CD4-positive, alpha-beta T cell treated with Interleukin-12 subunit alpha and Interleukin-12 subunit beta, for 1 hour (primary cell): ENCODE measurements at places on chromosomes 5 and 9.
A peak's percentile ranks its signal among the peaks of the same experiment; 100 is the strongest.

DNA sequence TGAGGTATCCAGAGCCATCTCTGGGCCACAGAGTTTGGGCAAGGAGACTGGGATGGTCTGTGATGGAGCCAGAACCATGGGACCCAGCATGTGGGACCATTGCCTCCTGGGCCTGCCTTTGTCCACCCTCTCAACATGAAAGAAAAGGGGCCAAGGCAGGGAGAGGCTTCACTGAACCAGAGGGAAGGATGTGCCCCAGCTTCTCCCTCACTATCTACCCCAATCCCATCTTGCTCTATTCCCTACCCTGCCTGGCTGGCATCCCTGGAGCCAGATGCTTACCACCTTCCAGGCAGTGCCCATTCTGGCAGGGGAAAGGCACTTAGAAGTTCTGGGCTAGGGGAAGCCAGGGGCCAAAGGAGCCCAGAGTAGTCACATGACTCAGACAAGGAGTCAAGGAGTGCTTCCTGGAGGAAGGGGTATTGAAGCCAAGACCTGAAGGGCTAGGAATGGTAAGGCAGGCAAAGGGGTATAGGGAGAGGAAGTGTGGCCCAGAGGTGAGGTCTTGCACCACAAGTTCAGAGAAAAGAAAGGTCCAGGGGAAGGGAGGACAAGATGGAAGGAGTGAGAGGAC is 9.8 kb downstream of the PDLIM4 start:
- DNase-seq: no peak

- DNase-seq: no peak
Measured at GRCh38 chr5:134029156-134029555, 24.4 kb upstream of the VDAC1 start.

DNA sequence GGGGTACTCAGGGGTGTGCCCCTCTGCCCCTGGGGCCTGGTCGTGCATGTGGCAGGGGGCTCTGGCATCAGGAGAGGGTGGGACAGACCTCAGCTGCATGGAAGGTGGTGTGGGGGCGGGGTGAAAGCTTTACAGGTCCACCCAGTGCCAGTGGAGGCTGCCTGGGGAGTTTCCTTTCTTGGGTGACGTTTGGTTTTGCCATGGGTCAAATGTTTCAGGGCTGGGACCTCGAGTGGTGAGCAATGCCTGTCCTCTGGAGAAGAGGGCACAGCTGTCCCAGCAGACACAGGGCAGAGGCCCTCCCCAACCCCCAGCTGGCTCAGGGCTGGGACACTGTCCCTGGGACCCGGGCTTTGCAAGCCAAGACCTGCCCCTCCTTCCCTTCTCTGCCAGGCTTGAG is 3.6 kb downstream of the RXRA start:
- DNase-seq: no peak

DNA sequence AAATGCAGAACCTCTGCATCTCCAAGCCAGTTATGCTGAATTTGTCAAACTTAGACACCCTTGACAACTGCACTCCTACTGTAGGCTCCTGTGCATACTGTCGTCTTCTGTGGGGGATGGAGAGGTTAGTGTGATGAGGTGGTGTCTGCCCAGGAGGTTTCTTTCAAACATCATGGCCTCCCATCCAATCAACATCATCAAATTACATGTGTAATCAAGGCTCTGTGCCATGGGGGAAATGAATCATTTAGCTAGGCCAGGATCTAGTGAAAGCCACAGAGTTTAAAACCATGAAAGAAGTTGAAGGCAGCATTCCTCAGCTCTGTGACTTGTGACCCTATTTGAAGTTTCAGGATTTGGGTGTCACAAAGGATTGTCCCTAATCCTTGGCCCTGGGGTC is 240.6 kb downstream of the MARCHF11 start:
- DNase-seq: no peak

DNA sequence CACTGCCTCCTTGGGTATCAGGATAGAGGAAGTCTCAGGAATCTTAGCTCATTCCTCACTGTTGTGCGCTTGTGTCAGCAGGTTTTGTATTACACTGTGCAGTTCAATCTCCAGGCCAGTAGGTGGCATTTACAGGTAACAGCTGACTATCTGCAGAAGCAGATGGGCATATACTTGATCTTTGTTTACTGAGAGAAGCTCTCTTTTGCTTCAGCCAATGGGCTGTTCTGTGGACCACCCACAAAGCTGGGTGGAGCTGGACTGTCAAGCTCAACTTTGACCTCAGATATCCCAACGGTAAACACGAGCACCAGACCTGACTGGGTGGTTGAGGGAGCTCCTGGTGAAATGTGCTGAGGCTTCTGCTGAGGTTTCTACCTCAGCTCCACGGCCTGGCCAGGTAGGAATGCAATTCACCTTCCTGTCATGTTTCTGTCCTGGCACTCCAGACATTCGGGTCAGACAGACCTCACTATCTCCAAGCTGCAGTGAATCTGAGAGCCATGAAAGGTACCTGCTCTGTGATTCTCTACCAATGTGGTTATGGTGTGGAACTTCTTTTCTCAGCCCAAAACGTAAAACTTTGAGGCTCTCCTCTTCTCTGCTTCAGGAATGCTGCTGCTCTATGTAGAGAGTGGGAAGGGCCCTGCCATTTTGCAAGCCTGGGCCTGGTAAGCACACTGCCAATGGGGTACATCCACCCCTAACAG is 167.9 kb upstream of the ACTBL2 start:
- peak; percentile 22 for DNase-seq

DNA sequence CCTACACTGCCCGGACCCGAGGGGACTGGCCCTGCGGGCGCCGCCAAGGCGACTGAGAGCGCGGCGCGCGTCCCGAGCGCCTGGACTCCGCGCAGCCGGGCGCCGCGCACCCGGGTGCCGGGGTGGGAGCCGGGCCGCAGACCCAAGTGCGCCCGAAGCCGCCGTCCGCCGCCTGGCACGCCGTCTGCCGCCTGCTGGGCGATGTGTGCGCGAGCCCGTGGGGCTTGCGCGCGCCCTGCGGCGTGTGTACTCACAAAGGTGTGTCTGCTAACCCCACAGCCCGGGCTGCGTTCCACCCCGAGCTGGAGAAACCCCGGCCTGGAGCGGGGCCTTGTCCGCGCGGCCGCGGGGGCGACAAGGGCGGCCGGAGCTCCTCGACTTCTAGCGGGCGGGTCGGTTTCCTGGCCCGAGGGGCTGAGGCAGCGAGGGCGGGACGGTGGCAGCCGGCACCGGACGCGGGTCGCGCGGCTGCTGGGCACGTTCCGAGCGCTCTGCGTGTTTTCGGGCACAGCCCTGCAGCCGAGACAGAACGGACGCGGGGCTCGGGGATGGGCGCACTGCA is 1.1 kb upstream of the ZSWIM6 start:
- peak; percentile 80 for DNase-seq

DNA sequence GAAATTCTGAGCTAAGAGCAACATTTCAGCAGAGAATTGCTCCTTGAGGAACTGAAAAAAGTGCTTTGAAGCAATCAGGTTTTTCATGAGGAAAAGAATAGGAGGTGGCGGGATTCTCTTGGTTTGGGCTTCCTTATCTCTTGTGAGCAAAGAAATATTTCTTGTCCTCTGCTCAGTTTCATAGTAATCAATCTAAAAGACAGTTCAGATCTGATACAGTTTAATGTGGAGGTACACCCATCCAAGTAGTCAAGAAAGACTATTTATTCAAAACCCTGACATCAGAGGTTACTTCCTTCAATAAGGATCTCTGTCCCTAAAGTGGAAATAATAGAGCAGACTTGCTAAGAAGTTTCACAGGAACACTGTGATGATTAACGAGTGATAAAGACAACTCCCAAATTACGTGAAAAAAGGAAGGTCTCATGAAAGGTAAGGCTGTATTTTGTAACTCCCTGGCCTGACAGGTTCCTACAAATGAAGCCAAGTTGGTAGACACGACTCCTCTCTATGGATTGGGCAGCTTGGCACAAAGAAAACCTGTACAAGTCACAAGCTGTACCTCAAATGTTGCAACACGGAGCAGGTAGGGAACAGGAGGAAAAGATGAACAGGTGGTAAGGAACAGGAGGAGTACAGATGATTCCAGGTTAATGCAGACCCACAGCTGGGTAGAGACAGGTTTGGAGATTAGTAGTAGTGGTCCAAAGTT is 94.1 kb downstream of the SUSD1 start:
- no peak for DNase-seq

DNA sequence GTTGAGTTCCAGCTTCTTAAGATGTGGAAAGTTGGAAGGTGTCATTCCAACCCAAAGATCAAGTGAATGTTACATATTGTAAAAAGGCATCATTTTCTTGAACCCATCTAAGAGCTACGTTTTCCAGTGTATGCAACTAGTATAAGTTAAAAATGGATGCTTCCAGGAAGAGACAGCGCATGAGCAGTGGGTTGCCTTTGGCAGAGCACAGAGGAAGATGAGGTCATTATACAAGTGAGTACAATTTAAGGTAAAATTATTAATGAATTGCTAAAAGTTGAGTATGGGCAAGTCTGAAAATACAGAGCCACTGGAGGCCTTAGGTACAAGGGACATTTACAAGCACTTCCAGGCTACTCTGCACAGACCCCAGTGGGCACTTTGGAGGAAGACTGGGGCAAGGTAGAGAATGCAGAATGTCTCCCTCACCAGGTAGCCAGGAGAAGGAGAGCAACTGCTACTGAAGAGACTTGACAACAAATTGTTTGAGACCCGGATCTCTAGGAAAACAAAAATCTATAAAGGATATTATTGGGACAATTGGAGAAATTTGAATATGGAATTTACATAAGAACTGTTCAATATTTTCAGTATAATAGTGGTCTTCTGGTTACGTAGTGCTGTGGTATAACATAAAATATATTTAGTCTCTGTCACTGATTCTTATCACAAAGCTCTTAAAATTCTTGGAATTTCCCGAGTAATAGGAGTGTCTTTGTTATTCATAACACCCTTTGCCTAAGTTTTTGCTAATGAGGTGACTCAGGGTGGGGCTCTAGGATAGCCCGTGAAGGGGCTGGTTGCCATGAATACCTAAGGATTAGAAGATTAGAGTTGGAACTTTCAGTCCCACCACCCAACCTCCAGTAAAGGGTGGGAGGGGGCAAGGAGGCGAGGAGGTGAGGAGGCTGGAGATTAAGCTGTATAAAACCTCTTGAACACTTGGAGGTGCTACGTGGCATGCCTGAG is 129.9 kb upstream of the FER start:
- no peak for DNase-seq

GRCh38 chr5:178589180-178590140 is 733 bp downstream of the COL23A1 start:
- no peak for DNase-seq

DNA sequence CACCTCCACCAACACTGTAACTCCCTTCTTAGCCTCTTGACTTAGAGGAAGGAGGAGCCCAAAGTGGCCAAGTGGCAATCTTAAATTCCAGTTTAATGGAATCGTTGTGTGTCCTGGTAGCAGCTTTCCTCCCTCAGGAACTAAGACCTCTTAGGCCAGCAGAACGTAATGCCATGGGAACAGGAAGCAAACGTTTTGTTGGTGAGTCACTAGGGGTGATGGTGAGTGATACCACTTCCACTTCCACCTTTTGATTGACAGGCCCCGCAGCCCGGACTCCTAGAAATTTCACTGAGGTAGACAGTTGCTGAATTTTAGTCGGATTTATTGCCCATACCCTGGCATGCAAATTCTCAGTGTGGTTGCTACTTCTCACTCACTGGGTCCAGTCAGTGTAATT is 94.2 kb upstream of the FBN2 start:
- no peak for DNase-seq

DNA sequence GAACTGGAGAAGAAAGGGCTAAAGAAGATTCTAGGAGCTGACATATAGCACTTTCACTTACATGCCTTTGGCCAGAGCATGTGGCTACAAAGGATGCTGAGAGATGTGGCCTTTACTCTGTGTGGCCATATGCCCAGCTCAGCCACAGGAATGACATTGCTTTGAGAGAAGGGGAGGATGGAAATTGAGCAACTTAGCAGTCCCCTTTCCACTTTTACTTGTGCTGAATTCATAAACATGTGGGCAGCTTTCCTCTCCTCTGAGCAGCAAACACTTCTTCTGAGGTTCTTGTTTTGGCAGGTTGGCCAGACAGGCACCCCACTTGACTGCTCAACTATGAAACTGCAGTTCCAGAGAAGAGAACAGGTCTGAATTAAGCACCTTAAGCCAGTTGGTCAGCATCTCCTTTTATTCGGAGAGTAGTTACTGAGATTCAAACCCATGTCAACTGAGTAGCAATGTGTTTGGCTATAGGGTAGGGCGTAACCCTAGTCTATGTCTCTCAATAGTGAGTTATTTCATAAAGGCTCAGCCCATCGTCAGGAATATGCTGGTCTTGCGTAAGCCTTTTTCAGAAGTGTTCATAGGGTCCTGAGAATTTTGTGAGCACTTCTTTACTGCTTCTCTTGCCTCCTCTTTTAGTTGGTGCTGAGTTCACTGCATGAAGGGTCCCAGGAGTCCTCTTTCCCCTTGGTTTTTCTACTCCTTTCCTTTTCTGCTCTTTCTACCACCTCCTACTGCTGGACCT is 134.5 kb downstream of the PALM2AKAP2 start:
- DNase-seq: no peak

DNA sequence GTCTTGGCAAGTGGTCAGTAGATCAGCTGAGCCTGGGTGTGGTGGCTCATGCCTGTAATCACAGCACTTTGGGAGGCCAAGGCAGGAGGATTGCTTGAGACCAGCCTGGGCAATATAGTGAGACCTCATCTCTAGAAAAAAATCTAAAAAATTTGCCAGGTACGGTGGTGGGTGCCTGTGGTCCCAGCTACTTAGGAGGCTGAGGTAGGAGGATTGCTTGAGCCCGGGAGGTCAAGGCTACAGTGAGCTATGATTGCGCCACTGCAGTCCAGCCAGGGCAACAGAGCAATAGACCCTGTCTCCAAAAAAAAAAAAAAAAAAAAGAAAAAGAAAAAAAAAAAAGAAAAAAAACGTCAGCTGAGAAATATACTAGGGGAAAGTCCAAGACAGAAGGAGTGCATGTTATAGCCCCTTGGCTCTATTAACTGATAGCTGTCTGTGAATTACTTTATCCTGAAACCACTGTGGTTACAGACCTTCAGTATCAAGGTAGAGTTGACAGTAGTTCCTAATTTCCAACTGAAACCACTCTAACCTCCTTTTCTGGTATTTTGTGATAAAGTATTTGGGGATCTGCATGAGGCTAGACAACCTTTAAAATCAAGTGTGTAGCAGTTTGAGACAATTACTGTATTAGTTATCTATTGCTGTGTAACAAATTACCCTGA is 2.3 kb upstream of the INIP start:
- DNase-seq: no peak

- no peak for DNase-seq
Measured at GRCh38 chr9:115939065-115939765, 214.4 kb upstream of the PAPPA start.

- no peak for DNase-seq
Measured at GRCh38 chr9:83185488-83186154, 122.7 kb upstream of the RASEF start.

DNA sequence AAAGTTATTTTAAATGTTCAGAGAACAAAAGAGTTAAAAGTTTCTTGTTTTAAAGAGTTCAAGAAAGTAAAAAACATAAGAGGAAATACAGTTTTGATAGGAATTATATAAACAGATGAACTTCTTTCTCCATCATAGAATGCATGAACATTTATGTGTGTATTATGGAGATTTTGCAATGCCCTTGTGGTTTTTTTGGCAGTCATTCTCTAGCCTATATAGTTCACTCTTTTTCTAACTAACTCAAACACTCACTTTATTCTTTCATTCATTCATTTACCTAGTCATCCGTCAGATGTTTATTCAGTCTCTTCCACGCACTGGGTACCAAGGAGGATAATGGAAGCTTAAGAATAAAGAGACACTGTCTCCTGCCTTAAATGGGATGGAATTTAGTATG is 195.9 kb upstream of the VLDLR start:
- no peak for DNase-seq

GRCh38 chr5:16891033-16891432 is 45.1 kb downstream of the MYO10 start:
- DNase-seq: no peak

GRCh38 chr9:73565833-73566465 is 414.3 kb downstream of the ANXA1 start:
- DNase-seq: no peak
